ENCODE measurements at places on chromosomes 16 and 17. TPM values are rescaled to one million over a fixed set of nuclear protein-coding genes. Genes with fewer than 3 reads are reported as not detected.

Gene TBC1D3D
- total RNA-seq: 0.53 TPM

DNA sequence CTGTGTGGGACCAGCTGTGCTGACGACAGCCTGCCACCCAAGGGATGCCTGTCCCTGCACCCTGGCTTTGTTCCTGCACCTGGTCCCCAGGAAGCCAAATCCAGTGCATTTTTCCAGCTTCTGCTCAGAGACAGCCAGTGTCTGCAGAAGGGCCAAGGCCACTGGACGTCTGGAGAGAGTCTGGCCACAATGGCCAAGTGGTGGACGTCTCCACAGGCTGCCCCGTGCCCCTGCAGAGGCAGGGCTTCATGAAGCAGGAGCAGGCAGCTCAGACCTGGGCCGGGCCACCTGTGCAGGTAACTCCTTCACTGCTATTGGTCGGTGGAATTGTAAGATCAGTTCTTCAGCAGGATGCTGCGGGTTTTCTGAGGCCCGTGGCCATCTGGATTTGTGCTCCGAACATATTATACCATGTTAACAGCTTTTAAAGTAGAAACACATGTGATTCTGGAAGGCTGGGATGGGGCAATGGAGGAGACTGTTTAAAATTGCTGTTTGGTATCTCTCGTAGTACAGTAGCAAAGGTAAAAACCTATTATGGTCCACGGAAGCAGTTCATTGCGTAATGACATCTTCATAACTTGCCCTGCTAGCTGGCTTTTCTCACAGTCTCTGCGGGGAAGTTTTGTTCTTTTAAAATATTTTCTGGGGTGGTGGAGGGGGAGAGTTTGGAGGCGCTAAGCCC is 185.3 kb downstream of the CCDC182 start:
- H3K4me1 ChIP-seq: peaks cover 2% of the 10 kb centered on the region
- no peaks in the 10 kb centered on the region for H3K27me3 ChIP-seq
- no peak for DNase-seq
- H3K36me3 ChIP-seq: peaks cover 3% of the 10 kb centered on the region
- H3K4me3 ChIP-seq: no peak overlapping the region

- peaks cover 43% of the 10 kb centered on the region for H3K4me1 ChIP-seq
- no peaks in the 10 kb centered on the region for H3K36me3 ChIP-seq
- H3K27ac ChIP-seq: peak overlapping the region; percentile 8
- H3K27me3 ChIP-seq: no peaks in the 10 kb centered on the region
Measured at GRCh38 chr16:20878682-20879147, 21.4 kb downstream of the DCUN1D3 start.

Gene SLC5A10
- total RNA-seq: not detected

Gene TAC4
- not detected for total RNA-seq

GRCh38 chr16:14510939-14511799 is 118.9 kb downstream of the PARN start:
- H3K4me1 ChIP-seq: peaks cover under 1% of the 10 kb centered on the region
- H3K36me3 ChIP-seq: no peaks in the 10 kb centered on the region
- H3K27ac ChIP-seq: no peak overlapping the region
- DNase-seq: no peak
- no peaks in the 10 kb centered on the region for H3K27me3 ChIP-seq
- H3K4me3 ChIP-seq: no peak overlapping the region

GRCh38 chr17:57541472-57542394 is 203.4 kb downstream of the CCDC182 start:
- H3K4me3 ChIP-seq: no peak overlapping the region
- no peaks in the 10 kb centered on the region for H3K27me3 ChIP-seq
- no peak for DNase-seq

Gene GCGR
- not detected for total RNA-seq

DNA sequence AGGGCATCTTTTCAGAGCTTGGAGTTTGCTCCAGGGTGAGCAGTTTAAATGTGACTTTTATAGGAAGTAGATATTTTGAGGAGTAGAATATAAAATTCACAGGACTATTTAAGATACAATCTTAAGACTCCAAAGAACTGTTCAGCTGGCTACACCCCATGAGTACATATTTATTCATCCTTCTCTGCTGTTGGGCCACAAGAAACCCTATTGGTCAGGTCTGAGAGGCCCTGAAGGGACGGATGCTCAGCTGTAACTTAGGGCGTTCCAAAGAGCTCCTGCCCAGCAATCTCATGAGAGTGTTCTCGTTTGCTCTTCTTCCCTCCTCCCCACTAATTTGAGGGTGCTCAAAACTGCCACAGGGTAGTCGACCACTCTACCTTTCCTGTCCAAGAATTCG is 7.3 kb downstream of the ST6GALNAC2 start:
- H3K4me1 ChIP-seq: peaks cover 7% of the 10 kb centered on the region
- no peak overlapping the region for H3K27ac ChIP-seq
- H3K36me3 ChIP-seq: no peaks in the 10 kb centered on the region
- peaks cover 3% of the 10 kb centered on the region for H3K27me3 ChIP-seq

DNA sequence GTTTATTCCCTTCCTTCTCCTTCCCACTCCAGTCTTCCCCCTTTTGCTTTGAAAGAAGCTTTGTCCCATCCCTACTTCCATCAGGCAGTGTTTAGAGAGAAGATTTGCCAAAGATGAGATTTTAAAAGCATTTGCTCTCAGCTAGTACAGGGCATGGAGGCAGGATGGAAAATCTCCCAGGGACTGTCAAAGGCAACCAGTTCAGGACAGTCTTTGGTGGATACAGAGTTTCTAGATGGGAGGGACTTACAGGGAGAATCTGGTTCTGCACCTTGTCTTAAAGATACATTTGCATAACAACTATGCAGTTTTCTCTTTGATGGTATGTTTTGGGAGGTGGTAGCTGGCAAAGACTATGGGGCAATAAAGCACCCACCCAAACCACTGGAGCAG is 26.2 kb downstream of the CHD9 start:
- DNase-seq: no peak
- H3K36me3 ChIP-seq: no peaks in the 10 kb centered on the region
- H3K4me1 ChIP-seq: peaks cover 2% of the 10 kb centered on the region

DNA sequence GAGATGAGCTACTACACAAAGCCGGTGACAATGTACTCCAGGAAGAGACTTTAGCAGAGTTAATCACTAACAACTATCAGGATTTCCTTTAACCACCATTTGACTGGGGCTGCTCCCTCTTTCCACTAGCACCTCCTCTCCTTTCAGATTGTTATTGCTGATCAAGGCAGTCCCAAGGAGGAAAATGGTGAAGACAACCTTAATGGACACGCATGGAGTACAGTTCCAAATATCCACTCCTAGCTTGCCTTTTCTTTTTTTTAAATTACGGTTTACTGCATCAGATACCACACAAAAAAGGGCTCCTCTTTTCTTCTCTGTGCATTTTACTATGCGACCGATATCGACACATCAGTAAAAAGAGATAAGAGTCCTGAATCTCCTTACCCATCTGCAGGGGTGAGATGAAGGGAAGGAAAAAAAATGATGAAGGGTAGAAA is 30.9 kb downstream of the FAM222B start:
- peak overlapping the region; percentile 92 for H3K27ac ChIP-seq
- H3K36me3 ChIP-seq: peaks cover 8% of the 10 kb centered on the region
- peak overlapping the region; percentile 82 for H3K4me3 ChIP-seq
- no peaks in the 10 kb centered on the region for H3K27me3 ChIP-seq

DNA sequence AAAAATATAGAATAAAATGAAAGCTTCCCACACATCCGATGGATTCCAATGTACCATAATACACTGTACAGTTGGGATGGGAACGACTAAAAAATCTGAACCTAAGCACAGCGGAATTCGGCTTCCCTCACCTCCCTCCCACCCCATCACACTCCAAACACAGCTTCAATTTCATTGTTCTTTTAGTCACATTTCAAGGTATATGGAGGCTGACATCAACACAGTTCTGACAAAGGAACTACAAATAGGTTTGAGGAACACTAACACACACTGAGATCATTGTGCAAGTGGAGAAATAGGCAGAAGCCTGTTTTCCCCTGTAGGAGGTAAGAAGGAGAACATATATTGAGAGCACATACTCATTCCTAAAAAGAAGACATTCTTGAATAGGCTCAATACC is 85.1 kb downstream of the WDR59 start:
- H3K4me3 ChIP-seq: no peak overlapping the region
- no peaks in the 10 kb centered on the region for H3K4me1 ChIP-seq
- H3K36me3 ChIP-seq: peaks cover 33% of the 10 kb centered on the region
- no peak overlapping the region for H3K27ac ChIP-seq

All from activated CD4-positive, alpha-beta memory T cell treated with anti-CD3 and anti-CD28 coated beads for 36 hours (primary cell).